ENCODE measurements at places on chromosomes 1 and 21.

- peak; percentile 24 for DNase-seq
Observed at GRCh38 chr1:116853680-116854402, 55.9 kb upstream of the PTGFRN start.

DNA sequence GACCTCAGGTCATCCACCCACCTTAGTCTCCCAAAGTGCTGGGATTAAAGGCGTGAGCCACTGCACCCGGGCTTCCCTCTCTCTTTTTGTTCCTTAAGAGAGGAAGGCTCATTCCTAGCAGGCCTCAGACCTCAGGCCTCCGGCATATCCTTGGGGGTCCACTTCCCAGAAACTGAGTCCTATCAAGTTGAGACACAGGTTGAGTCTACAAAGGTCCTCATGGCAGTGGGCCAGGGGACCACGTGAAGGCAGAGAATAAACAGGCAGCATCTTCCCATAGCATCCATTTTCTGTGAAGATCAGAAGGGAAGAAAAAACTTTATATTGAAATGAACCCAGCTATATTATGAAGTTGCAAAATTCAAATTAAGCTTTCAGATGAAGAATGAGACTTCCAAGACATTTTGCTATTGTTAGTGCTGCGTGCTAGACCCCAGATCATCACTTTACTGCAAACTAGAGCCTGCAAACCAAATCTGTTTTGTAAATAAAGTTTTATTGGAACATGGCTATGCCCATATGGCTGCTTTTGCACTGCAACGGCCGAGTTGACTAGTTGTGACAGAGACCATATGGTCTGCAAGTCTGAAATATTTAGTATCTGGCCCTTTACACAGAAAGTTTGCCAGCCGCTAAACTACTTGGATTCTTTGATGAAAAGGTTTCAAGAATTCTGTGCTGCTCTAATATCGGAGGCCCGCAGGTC, 3.5 kb upstream of the CELA2A start:
- DNase-seq = peak; percentile 63

DNA sequence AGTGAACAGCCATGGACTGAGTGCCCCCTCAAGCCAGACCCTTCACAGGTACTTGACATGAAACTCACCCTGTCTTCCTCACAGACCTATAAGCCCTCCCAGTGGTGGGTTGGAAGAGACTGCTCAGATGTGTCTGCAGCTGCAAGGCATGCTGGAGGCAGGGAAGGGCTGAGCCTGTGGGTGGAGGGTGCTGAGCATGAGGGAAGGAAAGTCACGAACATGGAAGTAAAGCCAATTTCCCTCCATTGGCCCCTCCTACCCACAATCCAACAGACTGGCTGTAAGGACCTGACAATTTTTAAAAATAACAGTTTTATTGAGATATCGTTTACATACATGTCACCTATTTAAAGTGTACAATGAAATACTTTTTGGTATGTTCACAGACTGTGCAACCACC, 44.1 kb downstream of the RCSD1 start:
- DNase-seq = no peak

DNA sequence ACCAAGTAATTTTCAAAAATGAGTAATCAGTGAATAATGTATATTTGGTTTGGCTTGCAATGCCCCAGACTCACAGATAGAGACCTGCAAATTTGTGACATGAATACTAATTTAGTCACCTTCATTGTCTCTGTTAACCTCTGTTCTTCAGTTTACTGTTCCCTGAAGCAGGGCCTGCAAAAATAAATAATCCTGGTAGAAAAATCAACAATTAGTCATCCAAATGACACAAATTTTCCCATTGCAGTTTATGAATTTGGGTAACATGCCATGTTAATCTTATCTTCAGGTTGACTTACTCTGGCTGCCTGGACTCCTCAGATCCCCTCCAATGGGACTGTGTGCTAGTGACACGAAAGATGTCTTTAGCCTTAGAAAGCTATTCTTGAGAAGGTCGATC, 289.5 kb downstream of the PAPPA2 start:
- no peak for DNase-seq

DNA sequence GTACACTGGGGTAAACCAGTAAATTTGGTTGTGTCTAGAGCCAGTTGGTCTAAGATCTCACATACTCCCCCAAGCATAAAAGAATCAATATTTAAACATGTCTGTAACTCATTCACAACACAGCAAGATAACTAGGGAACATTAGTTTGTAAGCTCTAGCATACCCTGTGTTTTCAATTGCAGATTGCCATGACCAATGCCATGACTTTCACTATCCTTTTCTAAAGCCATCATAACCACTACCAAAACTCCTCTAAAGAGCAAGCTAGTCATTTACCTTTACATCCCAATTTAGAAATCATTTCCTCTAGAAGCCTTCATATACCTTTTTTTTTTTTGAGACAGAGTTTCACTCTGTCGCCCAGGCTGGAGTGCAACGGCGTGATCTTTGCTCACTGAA, 56.5 kb upstream of the PLA2G4A start:
- DNase-seq = no peak

- DNase-seq = no peak
Observed at GRCh38 chr1:12276225-12276624, 46.4 kb downstream of the VPS13D start.

DNA sequence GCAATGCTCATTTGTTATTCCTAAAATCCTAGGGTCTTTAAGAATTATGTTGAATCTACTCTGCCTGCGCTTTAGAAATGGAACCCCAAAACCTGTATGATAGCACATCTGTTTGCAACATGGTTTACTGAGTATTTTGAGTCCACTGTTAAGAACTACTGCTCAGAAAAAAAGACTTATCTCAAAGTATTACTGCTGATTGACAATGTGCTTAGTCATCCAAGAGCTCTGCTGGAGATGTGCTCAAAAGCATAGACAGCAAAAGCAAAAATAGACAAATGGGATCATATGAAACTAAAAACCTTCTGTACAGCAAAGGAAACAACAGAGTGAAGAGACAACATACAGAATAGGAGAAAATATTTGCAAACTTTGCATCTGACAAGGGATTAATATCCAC, 107.0 kb downstream of the CTH start:
- DNase-seq = no peak

GRCh38 chr1:32151319-32151787, 28.1 kb upstream of the TXLNA start:
- peak; percentile 64 for DNase-seq

DNA sequence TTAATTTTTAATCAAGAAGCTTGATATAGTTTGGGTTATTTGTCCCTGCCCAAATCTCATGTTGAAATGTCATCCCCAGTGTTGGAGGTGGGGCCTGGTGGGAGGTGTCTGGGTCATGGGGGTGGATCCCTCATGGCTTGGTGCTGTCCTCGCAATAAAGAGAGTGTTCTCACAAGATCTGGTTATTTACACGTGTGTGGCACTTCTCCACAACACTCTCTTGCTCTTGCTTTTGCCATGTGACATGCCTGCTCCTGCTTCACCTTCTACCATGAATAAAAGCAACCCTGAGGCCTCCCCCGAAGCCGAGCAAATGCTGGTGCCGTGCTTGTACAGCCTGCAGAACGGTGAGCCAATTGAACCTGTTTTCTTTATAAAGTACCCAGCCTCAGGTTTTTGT, 2.6 kb upstream of the CNIH3 start:
- DNase-seq = no peak

GRCh38 chr1:28062806-28063205, 25.6 kb downstream of the EYA3 start:
- DNase-seq = no peak

- DNase-seq = no peak
Observed at GRCh38 chr1:29800120-29800519, 563.8 kb downstream of the PTPRU start.

GRCh38 chr1:1835546-1835945, 55.3 kb downstream of the GNB1 start:
- no peak for DNase-seq

DNA sequence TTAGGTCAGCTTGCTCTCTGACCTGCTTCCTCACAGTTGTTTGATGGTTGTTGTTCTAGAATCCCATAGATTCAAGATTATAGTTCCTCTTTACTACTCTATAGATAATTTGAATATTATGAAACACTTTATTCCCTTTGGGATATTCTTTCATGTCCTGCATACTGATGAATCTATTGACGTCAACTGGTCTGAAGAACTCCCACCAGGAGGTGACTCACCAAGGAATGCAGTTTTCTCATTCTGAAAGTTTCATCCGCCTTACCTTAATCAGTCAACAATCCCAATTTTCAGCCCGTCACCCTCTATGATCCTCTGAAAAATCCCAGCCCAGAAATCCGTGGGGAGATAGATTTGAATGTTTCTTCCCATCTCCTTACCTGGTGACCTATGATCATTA, 834.1 kb upstream of the PRMT6 start:
- no peak for DNase-seq

DNA sequence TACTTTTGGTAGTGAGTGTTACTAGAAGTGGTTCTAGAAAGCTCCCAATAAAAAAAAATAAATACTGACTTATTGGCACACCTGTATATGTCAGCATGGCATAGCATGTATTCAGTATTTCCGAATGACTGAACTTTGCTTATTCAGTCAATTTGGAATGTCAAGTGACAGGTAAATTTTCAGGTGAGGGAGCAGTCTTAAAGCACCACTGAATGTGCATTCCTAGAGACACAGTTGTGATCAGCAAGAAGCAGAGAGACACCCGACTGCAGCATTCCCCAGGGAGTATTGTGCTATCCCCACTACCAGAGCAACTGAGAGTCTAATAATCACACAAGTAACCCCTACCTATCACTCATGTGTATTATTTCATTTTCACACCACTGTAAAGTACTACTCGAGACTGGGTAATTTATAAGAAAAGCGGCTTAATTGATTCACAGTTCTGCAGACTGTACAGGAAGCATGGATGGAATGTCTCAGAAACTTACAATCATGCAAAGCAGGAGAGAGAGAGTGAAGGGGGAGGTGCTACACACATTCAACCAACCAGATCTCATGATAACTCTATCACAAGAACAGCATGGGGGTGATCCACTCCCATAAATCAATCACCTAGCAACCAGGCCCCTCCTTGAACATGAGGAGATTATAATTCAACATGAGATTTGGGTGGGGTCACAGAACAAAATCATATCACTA, 201.5 kb downstream of the TBX15 start:
- no peak for DNase-seq

DNA sequence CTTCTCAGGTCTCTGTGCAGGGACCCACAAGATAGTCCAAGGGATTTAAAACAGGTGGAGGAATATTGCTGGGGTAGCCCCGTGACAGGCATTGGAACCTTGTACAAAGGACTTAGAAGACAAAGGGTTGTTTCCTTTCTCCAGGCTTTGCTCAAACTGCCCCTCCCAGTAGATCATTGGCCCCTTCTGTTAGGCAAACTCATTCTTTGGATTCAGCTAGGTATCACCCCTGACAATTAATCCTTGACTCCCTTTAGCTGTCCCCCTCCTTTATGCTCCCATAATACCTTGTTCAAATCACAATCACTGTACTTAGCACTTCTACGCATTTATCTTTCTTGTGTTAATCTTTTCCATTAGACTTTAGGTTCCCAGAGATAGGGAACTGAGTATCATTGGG, 360.5 kb downstream of the KCNH1 start:
- no peak for DNase-seq

GRCh38 chr1:245797592-245798348, 643.0 kb downstream of the KIF26B start:
- DNase-seq = no peak

DNA sequence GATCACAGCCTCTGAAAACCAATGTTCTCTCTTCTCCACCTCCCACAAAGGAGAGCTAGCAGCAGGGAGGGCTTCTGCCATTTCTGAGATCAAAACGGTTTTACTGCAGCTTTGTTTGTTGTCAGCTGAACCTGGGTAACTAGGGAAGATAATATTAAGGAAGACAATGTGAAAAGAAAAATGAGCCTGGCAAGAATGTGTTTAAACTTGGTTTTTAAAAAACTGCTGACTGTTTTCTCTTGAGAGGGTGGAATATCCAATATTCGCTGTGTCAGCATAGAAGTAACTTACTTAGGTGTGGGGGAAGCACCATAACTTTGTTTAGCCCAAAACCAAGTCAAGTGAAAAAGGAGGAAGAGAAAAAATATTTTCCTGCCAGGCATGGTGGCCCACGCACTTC, 35.8 kb upstream of the TDRD10 start:
- no peak for DNase-seq

- no peak for DNase-seq
Observed at GRCh38 chr1:1200876-1201810, 5.2 kb downstream of the TNFRSF18 start.

DNA sequence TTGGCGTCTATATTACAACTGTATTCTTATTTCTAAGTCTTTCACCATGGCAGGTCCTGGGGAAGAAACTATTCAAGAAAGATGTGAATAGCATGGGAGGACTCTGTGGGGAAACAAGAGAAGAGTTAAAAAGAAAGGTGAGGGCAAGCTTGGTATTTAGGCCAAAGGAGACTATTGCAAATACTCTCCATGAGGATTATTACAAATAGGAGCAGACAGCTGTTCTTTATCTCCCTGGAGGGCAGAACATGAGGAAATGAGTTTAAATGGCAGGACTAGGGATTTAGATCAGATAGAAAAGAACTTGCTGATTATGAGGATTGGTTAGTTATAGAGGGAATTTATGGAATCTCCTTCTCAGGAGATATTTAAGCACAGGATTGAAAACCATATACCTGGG, 186.8 kb downstream of the CDC7 start:
- DNase-seq = no peak

DNA sequence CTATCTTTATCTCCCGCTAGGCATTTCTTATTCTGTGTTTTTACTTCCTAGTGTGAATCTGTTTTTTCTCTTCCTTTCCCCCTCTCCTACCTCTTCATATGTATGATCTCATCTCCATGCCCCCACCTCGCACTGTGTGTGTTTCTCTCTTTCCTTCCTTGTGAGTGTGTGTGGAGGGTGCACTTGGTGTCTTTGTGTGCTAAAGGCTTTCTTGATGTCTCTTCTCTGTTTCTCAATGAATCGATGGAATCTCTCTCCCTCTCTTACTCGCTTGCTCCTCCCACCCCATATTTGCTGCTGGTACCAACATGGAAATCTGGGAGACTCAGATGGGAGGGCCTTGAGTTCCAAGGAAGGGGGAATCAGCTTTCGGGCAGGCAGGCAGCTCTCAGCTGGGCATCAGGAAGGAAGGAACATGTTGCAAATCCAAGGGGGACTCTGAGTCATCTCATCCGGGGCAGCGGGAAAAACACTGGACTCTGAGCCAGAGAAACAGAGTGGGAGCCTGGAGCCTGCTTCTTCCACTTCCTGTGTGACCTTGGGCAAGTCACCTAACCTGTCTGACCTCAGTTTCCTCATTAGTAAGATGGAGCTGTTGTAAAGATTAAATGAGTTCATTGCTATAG, 147.5 kb downstream of the PTPRU start:
- DNase-seq = no peak

- no peak for DNase-seq
Observed at GRCh38 chr21:18053151-18053550, 191.5 kb upstream of the CHODL start.

Measured in NCI-H446 (cell line).